ENCODE measurements at places on chromosomes 6 and 20.
A peak's percentile ranks its signal among the peaks of the same experiment; 100 is the strongest.

- DNase-seq: no peak
Observed at GRCh38 chr6:119966484-119966883, 616.9 kb upstream of the MAN1A1 start.

DNA sequence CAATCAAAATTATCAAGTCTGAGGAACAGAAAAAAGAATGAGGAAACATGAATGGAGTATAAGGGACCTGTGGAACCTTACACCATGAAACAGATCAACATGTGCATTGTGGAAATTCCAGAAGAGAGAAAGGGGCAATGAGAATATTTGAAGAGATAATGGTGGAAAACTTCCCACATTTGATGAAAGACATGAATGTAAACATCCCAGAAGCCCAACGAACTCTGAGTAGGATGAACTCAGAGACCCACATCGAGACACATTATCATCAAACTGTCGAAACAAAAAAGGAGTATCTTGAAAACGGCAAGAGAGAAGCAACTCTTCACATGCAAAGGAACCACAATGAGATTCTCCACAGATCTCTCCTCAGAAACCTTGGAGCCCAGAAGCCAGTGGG is 371.1 kb downstream of the CDKAL1 start:
- no peak for DNase-seq

GRCh38 chr6:96909811-96910210 is 12.1 kb upstream of the NDUFAF4 start:
- DNase-seq: no peak

DNA sequence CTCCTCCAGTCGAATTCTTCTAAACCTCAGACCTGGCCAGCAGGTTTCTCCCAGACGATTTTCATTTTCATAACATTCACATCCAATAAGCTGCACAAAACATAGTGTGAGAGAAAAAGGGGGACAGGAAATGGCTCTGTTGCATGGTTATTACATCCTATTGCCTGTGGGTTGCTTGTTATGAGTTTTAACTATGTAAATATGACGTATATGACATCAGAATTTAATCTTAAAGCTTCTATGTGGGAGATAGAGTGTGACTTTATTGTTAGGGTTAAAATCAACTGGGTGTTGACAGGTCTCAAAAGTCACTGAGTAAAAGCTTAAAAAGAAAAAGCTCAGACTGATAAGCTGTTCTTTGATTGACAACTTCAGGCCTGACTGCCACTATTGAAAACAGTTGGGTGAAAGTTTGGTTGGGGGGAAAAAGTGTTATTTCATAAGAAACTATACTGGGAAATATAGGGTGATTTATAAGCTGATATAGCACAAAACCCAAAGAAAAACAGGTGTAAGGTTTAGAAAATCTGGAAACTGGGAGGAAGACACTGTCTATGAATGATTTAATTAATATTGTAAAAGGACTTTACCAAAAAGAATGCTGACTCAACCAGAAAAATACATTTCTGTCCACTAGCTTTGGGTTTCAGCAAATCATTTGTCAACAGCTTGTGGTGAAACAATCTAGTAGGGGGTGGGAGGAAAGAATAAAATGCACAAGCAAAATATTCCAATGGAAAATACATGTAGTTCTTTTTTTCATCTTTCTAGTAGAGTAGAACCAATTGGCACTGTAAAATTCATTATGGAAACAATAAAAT is 134.1 kb upstream of the CEP162 start:
- DNase-seq: no peak

DNA sequence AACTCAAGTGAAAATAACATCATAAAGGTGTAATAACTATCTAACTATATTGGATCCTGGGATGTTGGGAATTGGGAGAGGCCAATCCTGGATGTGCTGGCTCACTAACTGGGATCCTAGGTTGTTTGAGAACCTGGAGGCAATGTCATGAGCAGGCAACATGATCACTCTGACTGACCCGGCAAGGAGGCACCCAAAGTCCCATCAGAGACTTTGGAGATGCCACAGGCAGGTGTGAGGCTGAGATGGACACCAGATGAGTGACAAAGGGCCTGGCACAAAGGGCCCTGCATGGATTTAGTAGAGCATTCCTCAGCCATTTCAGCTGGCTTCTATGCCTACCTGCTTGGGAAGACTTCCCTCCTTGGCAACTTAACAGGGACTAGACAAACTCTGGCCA is 38.4 kb upstream of the MYLIP start:
- DNase-seq: no peak

DNA sequence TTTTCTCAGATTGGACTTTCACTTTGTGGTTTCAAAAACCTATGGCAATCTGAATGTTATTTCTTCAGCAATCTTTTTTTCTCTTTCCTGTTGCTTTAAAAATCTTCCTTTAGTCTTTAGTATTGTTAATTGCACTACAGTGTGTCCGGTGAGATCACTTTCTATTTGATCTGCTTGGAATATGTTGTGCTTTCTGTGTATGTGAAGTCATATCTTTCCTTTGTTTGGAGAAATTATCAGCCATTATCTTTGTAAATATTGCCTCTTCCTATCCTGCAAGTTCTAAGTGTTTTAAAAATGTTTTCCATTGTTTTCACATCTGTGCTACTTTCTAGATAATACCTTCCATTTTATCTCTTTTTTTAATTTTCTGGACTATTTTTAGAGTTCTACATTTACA is 171.4 kb upstream of the PRSS16 start:
- no peak for DNase-seq

DNA sequence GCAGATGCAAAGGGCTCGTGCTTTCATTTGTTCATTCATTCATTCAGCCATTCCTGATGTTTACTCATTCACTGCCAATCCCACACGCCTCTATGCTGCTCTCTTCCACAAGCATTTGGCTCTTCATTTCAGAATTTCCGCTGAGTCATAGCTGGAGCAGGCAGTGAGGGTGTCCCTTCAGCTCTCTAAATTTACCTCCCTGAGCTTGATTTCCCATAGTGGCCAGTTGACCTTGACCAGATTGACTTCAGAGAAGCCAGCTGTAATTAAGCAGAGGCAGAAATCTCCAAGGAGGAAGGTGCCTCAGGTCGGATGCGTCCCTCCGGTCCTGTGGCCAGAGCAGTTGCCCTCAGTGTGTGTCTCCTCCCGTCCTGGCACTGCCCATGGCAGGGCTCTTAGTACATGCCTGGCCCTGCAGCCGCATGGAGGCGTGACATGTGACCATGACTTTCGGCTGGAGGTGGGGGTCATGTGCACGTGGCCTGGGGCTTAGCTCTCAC is 267.2 kb upstream of the ECI2 start:
- DNase-seq: no peak

DNA sequence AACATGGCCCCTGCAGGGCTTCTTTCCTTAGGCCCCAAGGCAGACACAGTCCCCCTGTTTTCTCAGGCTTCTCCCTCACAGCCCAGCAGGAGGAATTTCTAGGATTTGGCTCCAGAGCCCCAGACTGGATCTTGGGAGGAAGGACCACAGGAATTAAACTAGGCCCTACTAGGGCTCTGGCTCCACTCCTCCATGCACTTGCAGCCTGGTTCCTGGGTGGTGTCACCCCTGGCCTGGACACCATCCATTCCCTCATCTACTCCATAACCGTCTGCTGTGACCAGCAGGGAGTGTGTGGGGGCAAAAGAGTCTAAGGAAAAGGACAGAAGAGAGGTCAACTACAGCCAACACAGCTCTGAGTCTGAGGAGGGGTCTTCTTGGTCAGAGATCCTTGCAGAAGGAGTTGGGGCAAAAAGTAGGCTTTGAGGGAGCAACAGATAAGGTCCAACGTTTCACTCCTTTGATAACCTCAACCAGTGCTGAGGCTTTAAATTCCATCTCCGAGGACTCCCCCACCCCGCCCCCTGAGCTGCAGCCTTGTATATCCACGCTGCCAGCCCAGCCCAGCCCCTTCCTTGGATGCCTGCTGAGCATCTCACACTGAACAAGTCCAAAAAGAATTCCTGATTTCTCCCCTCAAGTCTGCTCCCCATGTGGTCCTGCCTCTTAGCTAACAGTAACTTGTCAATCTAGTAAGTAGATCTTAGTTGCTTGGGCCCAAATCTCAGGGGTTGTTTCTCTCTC is 27.9 kb upstream of the SPDEF start:
- DNase-seq: no peak

GRCh38 chr20:1317545-1318255 is 11.2 kb downstream of the SDCBP2 start:
- no peak for DNase-seq

DNA sequence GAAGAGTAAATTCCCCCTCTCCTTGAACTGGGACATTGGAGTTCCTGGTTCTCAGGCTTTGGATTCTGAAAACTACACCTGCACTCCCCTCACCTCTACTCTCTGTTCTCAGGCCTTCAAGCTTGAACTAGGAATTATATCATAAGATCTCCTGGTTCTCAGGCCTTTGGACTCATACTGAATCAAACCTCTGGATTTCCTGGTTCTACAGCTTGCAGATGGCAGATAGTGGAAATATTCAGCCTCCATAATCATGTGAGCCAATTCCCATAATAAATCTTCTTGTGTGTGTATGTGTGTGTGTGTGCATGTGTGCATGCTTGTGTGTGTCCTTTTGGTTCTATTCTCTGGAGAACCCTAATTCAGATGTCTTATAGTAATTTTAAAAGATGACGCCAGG is 12.7 kb upstream of the CHD6 start:
- DNase-seq: no peak

DNA sequence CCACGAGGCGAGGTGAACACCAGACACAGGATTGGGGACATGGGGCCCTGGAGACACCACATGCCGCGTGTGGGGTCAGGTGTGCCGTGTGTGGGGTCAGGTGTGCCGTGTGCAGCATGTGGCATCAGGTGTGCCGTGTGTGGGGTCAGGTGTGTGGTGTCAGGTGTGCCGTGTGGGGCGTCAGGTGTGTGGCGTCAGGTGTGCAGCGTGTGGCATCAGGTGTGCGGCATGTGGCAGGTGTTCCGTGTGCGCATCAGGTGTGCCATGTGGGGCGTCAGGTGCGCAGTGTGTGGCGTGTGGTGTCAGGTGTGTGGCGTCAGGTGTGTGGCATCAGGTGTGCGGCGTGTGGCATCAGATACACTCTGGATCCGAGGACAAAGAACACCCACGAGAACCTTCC is 77.9 kb downstream of the WDR27 start:
- DNase-seq: no peak

GRCh38 chr20:21682521-21682954 is 22.9 kb upstream of the PAX1 start:
- DNase-seq: peak; percentile 13

DNA sequence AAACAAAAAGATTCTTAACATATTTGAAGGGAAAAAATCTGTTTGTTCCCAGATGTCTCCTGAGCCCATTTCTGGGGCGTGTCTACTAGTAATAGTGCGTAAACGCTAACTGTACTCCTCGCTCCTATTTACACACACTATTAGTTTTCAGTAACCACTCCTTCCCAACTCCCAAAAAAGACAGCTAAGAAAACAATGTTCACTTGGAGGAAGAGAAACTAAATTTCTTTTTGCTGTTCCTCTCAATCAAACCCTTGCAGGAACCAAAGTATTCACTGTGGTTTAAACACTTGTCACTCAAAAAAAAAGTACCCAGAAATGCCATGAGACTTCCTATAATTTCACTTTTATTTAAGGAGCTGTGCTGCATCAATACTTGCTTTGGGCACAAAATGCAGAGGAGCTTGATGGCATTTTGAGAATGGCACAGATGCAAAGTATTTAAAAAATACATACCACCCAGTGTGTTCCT is 118.2 kb downstream of the BACH2 start:
- no peak for DNase-seq

GRCh38 chr6:7523922-7524321 is 17.5 kb upstream of the DSP start:
- DNase-seq: no peak

DNA sequence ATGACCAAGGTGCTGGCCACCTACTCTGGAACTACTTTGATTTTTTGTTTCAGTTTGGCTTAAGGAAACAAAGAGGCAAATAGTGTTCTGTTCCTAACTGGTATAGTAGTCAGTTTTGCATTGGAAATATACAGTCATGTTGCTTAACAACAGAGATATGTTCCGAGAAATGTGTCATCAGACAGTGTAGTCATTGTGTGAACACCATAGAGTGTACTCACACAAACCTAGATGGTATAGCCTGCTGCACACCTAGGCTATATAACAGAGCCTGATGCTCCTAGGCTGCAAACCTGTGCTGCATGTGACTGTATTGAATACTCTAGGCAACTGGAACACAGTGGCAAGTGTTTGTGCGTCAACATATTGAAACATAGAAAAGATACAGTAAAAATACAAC is 80.4 kb downstream of the ARID1B start:
- no peak for DNase-seq

DNA sequence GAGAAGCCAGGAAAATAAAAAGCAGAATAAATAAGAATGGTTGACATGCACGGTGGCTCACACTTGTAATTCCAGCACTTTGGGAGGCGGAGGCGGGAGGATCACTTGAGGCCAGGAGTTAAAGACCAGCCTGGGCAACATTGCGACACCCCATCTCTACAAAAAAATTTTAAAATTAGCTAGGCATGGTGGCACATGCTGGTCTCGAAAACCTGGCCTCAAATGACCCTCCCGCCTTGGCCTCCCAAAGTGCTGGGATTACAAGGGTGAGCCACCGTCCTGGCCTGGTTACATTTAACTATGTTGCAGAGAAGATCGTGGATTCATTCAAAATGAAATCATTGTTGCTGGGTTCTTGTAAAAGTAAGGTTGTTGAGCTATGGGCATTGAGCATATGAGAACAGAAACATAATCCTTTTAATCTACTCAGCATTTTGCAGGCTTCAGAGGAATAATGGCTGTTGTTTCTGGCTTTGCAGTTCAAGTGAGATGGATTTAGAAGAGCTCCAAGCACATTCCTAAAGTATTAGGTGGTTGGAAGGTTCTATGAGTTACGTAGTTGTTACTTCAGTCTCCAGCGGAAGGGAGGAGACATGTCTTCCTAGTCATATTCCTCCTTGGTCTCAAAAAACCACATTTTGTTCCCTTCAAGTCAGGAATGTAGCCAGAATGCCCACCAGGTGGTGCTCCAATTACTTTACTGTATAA is 45.6 kb upstream of the RAB23 start:
- DNase-seq: peak; percentile 31

GRCh38 chr6:40585651-40586269 is 1.4 kb downstream of the LRFN2 start:
- DNase-seq: peak; percentile 85

DNA sequence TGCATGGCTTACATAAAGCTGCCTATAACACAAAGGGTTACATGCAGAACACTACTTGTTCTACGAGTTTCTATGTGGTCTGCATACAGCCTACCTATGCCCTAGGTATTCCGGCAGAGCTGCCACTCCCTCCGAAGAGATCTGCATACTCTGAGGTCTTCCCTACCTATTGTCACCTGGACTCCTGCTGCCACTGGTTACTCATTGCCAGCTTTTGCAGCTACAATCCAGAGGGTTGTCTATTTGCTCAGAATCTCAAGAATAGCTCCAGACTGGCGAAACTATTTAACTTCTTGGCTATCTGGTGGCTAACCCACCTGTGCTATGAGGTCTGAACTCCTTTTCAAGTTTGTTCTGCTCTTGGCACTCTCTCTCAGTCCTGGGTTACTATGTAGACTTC is 323.3 kb downstream of the BMP2 start:
- DNase-seq: no peak

GRCh38 chr6:11460837-11461661 is 76.5 kb upstream of the TMEM170B start:
- no peak for DNase-seq

GRCh38 chr6:158011478-158011920 is 29.8 kb downstream of the SYNJ2 start:
- DNase-seq: no peak

GRCh38 chr6:133817460-133818047 is 71.4 kb upstream of the TCF21 start:
- DNase-seq: no peak

GRCh38 chr6:63441266-63441956 is 121.6 kb upstream of the LGSN start:
- peak; percentile 93 for DNase-seq

GRCh38 chr20:44039147-44039546 is 124.5 kb downstream of the TOX2 start:
- DNase-seq: no peak
